ENCODE measurements at places on chromosomes 12 and 14.
A peak's percentile ranks its signal among the peaks of the same experiment; 100 is the strongest.

- no peak overlapping the region for H3K27ac ChIP-seq
- H3K4me3 ChIP-seq: no peak overlapping the region
- H3K27me3 ChIP-seq: peaks cover 4% of the 10 kb centered on the region
- no peak for DNase-seq
Measured at GRCh38 chr12:2651068-2651965, 143.5 kb upstream of the FKBP4 start.

DNA sequence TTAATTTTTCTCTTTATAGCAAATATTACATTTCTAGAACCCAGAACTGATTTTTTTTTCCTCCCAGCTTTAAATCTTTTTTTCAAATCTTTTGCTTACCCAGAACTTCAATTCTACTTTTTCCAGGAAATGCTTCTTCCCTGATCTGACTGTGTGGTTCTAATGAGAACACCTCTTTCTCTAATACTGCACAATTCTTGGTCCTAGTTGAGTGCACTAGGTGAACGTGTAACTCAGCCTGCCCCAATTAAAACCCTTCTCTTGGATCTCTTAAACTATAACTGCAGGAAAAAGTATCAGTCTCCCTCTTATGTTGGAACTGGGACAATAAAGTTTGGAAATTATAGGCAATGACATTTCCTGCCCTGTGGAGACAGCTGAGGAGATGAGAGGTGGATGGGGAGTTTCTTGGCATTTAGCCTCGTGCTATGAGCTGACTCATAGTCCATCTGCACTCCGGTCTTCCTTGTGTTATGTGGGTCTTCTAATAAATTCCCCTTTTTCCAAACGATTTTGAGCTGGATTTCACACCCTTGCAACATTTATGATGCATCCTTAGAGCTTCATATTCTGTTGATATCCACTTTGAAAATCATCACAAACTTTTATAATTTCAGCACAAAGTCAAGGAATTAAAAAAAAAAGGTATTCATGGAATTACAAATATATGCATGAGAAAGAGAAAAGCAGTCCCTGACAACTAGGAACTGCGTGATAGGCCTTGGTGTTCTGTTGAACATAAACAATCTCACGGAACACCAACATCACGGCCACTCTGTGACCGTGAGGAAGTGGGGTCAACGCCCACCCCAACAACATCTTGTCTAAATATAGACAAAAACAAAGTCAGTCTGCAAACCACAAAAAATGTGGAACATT is 52.4 kb downstream of the BRMS1L start:
- no peaks in the 10 kb centered on the region for H3K36me3 ChIP-seq
- DNase-seq: peak; percentile 77
- H3K4me3 ChIP-seq: peak overlapping the region; percentile 64
- H3K27me3 ChIP-seq: no peaks in the 10 kb centered on the region
- H3K27ac ChIP-seq: peak overlapping the region; percentile 70

DNA sequence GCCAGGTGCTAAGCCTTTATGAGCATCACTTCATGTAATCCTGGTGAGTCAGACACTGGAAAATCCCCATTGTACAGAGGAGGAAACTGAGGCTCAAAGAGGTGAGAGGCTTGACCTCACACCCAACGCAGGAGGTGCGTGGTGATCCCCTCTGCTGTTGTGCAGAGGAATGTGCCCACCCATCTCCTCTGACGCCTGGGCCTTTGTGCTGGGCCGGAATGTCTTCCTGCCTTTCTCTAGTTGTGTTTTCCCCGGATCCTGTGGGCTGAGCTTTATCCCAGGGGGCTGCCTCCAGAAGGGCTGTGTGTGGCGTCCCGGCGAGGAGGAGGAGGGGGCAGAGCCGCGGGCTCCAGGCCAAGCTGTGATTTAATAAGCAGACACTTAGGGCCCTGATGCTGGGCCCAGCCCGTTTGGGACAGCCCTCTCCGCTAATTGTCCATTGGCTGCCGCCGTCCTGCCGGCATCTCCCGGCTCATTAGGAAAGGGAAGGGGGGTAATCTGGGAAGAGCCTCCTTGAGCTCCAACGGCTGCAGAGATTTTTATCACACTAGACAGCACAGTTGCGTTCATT is 653.6 kb downstream of the MED13L start:
- H3K4me3 ChIP-seq: no peak overlapping the region
- peaks cover 6% of the 10 kb centered on the region for H3K27me3 ChIP-seq
- H3K4me1 ChIP-seq: no peaks in the 10 kb centered on the region
- no peak for DNase-seq
- no peak overlapping the region for H3K27ac ChIP-seq

DNA sequence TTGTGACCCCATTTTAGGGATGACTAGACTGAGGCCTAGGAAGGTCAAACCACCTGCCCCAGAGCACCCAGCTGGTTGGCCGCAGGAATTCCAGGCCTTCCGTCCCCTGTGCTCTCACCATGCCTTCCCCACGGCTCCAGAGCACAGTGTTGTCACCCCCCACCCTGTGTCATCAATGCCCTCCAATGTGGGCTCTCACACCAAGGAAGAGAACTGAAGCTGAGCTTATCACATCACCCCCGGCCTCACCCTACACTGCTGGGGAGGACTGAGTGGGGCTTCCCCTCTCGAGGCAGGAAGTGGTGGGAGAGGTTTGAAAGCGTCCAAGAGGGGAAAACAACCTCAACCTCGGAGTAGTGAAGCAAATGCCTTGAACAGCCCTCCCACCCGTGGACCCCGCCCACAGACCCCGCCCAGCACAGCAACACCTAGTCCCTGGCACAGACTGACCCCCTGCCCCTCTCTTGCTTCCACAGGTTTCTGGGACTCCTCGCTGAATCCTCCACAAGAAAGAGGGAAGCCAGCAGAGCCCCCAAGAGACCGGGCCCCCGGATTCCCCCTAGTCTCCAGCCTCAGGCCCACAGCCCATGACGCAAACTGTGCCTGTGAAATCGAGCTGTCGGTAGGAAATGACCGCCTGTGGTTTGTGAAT is 97.2 kb downstream of the LGMN start:
- peaks cover 3% of the 10 kb centered on the region for H3K27me3 ChIP-seq
- no peak overlapping the region for H3K27ac ChIP-seq
- no peak for DNase-seq
- peaks cover 11% of the 10 kb centered on the region for H3K36me3 ChIP-seq
- peaks cover 41% of the 10 kb centered on the region for H3K4me1 ChIP-seq

DNA sequence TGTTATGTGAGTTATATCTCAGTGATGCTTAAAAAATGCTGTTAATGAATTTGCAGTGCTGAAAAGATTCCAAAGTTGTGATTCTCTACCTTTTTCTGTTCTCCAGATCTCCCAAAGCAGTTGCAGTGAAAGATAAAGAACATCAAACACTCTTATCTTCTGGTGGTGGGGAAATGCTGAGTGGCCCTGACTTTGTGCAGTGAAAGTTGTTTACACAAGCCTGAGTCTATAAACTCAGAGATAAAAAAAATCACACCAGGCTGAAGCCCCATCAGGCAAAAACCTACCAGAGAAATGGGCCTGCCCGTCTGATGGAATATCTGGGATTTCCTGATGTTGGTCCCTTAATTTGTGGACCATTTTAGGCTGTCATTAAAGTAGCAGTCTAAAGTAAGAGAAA is 46.1 kb downstream of the RASSF3 start:
- no peaks in the 10 kb centered on the region for H3K36me3 ChIP-seq
- no peak for DNase-seq
- H3K27me3 ChIP-seq: peaks cover 1% of the 10 kb centered on the region

- no peak overlapping the region for H3K4me3 ChIP-seq
- peaks cover 24% of the 10 kb centered on the region for H3K4me1 ChIP-seq
- DNase-seq: no peak
- H3K36me3 ChIP-seq: no peaks in the 10 kb centered on the region
- H3K27ac ChIP-seq: no peak overlapping the region
- no peaks in the 10 kb centered on the region for H3K27me3 ChIP-seq
Measured at GRCh38 chr12:93519859-93520258, 52.5 kb downstream of the MRPL42 start.

DNA sequence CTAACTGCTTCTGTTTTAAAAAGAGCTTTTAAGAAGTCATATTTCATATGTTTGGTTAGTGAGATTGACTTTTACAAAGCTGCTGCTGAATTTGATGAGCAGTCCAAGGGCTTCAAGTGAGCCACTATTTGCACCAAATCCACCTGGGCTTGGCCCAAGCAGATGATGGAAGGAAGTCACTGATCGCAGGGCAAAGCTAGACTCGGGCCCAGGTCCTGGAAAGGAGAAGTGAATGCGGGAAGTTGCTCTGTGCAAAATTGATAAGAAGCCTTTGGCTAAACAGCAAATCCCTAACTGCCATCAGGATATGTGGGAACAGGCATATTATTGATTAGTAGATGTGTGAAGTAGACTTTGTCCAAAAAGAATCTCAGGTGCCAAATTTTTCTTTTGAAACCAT is 30.5 kb downstream of the PLXNC1 start:
- DNase-seq: no peak
- no peak overlapping the region for H3K27ac ChIP-seq
- H3K36me3 ChIP-seq: peaks cover 6% of the 10 kb centered on the region
- peaks cover 11% of the 10 kb centered on the region for H3K27me3 ChIP-seq
- H3K4me1 ChIP-seq: peaks cover 11% of the 10 kb centered on the region

DNA sequence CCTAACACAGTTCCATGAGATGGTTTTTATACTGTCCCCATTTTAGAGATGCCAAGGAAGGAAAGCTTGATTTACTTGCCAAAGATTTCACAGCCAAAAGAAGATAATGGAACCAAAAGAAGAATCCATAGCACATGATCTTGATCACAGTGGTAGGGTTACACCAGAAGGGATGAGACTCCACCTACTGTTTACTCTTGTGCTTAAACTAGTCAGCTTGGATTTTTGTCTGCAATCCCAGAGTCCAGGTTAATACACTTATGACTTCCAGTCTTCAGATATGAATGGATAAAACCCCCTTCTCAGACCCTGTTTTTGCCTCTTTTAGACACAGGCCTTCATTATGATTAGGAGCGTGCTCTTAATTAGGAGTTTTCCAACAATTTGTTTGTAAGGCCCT is 454.2 kb downstream of the AEBP2 start:
- H3K27ac ChIP-seq: no peak overlapping the region
- H3K4me3 ChIP-seq: no peak overlapping the region

DNA sequence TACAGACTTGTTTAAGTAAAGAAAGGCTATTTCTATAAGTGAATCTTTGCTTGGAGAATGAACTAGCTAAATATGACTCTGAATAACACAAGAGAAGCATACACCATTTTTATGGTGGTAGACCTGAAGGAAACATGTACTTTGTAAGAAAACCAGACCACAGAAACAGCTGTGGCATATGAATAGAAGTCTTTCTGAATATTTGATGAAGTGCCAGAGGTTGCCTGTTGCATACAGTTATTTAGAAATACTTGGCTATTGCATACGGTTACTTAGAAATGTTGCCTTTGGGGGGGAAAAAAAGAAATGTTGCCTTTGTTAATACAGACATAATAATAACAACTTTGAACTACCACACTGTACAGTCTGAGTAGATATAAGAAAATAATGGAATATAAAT is 16.8 kb upstream of the LEMD3 start:
- no peaks in the 10 kb centered on the region for H3K36me3 ChIP-seq
- no peak for DNase-seq
- no peak overlapping the region for H3K27ac ChIP-seq
- H3K4me1 ChIP-seq: peaks cover 22% of the 10 kb centered on the region

DNA sequence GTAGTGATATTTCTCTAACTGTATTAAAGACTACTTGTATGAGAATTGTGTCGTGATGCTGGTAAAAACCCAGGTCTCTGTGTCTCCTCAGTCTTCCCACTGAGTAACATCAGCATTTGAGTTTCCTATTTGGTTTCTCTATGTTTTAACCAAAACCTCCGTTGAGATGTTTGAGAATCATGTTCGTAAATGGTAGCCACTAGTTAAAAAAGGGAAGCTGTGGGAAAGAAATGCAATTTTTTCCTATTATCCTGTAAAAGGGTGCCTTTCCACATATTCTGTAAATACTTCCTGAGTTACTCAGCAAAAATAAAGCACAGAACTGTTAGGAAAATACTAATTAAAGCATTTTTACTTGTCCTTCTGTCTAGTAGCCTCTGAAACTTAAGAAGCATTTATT is 7.0 kb downstream of the CLEC1B start:
- no peaks in the 10 kb centered on the region for H3K36me3 ChIP-seq
- no peak for DNase-seq
- H3K27me3 ChIP-seq: peaks cover 13% of the 10 kb centered on the region
- H3K27ac ChIP-seq: no peak overlapping the region
- H3K4me3 ChIP-seq: no peak overlapping the region
- H3K4me1 ChIP-seq: no peaks in the 10 kb centered on the region

- no peak overlapping the region for H3K4me3 ChIP-seq
- H3K4me1 ChIP-seq: no peaks in the 10 kb centered on the region
- H3K36me3 ChIP-seq: peaks cover 6% of the 10 kb centered on the region
- H3K27me3 ChIP-seq: no peaks in the 10 kb centered on the region
Measured at GRCh38 chr12:38761636-38762342, 143.6 kb downstream of the CPNE8 start.

- H3K27me3 ChIP-seq: no peaks in the 10 kb centered on the region
- no peak overlapping the region for H3K4me3 ChIP-seq
- DNase-seq: no peak
- no peak overlapping the region for H3K27ac ChIP-seq
- H3K36me3 ChIP-seq: no peaks in the 10 kb centered on the region
- no peaks in the 10 kb centered on the region for H3K4me1 ChIP-seq
Measured at GRCh38 chr12:61717986-61718385, 542.2 kb upstream of the USP15 start.

GRCh38 chr12:75684678-75685616 is 173.5 kb upstream of the KRR1 start:
- H3K27me3 ChIP-seq: peaks cover 2% of the 10 kb centered on the region
- peak; percentile 75 for DNase-seq
- peak overlapping the region; percentile 70 for H3K4me3 ChIP-seq
- peak overlapping the region; percentile 87 for H3K27ac ChIP-seq

GRCh38 chr12:89433634-89434033 is 81.3 kb upstream of the DUSP6 start:
- peaks cover 23% of the 10 kb centered on the region for H3K36me3 ChIP-seq
- peaks cover 20% of the 10 kb centered on the region for H3K4me1 ChIP-seq
- no peaks in the 10 kb centered on the region for H3K27me3 ChIP-seq
- no peak for DNase-seq
- H3K4me3 ChIP-seq: no peak overlapping the region

- no peak overlapping the region for H3K4me3 ChIP-seq
- H3K27ac ChIP-seq: peak overlapping the region; percentile 71
- peak; percentile 74 for DNase-seq
- H3K4me1 ChIP-seq: peaks cover 37% of the 10 kb centered on the region
- H3K36me3 ChIP-seq: no peaks in the 10 kb centered on the region
- no peaks in the 10 kb centered on the region for H3K27me3 ChIP-seq
Measured at GRCh38 chr12:127245437-127245836, 1021.5 kb upstream of the TMEM132C start.

DNA sequence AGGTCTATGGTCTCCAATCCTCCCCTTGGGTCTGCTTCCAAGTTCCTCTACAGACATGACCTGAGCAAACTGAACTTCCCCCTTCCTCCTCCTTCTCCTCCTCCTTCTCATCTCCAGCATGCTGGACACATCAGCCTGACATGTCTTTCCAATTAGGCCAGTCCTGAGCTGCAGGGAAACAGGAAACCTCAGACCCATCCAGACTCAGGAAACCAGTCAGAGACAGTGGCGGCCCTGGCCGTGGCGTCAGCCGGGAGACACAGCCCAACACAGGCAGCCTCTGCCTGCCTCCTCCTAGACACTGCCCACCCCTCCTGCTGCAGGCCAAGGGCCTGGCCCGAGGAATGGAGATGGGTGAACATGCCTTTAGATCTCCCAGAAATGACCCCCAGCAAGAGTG is 468.8 kb downstream of the BCL11B start:
- H3K4me1 ChIP-seq: no peaks in the 10 kb centered on the region
- no peak overlapping the region for H3K27ac ChIP-seq
- no peak for DNase-seq
- no peaks in the 10 kb centered on the region for H3K27me3 ChIP-seq
- no peaks in the 10 kb centered on the region for H3K36me3 ChIP-seq

- H3K27ac ChIP-seq: no peak overlapping the region
- H3K4me1 ChIP-seq: peaks cover 24% of the 10 kb centered on the region
- peaks cover 20% of the 10 kb centered on the region for H3K27me3 ChIP-seq
- H3K36me3 ChIP-seq: no peaks in the 10 kb centered on the region
Measured at GRCh38 chr12:5428332-5429221, 3.3 kb upstream of the NTF3 start.
